Astrocyte of the spinal cord (primary cell): ENCODE measurements at places on chromosomes 12 and 14.

DNA sequence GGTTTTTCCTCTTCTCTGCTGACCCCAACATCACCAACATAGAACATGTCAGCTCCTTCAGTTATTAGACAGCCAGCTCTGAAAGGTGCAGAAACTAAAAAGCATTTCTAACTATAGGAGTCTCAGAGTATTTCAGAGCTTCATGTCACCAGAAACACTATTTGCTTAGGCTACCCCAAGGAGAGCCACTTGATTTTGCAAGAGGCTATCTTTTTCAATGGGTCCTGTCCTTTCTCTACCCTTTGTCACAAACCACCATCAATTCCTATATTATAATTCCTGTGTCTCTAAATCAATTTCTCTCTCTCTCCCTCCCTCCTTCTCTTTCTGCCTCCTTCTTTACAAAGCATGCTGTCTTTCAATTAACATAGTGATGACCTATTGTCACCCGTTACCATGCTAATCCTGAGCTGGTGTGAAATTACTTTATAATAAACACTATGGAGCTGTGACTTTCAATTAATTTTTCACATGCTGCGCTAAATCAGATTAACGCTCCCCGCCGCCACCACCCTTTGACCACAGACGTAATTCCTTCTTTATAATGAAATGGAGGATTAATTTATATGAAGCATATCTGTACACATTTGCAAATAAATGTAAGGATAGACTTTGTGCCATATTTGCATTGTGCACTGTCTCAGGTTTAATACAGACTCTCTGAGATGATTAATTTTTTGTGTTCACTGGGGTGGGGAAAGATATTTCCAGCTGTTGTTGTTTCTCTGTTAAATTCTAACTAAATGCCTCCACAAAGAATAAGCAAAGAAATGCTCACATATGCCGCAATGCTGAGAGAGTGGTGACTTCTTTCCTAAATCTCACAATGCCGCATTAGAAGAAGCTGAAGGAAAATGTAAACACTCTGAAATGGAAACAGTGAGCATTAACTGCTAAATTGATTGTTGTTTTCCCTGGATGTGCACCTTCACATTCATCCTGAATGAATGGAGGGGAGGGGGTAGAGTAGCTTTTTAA, 418.6 kb downstream of the PDZRN4 start:
- no peak for DNase-seq

DNA sequence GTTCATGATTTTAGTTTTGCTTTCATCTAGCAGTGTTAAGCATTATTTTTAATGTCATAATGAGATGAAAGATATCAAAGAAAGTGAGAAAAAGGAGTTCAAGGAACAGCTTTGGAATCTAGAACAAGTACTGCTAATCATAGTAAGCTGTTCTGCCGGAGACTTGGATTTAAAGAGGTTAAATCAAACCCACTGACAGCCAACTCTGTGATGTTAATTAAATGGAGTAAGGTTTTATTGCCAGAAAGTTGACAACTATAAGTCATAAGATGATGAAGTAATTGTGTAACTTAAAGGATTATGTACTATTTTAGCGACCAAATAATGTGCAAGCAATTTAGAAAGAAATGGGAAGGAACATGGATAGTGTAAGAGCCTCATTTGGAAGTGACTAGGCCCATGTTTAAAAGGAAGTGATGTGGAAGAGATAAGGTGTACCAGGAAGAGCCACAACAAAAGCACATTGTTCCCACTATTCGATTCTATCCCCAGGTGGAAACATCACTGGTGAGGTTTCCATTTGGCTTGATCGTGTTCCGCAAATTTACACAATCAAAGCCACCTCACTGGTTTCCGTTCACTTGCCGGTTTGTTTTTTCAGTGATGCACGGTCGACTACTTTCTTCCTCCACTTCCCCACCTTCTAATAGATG, 388.5 kb downstream of the PAWR start:
- no peak for DNase-seq

DNA sequence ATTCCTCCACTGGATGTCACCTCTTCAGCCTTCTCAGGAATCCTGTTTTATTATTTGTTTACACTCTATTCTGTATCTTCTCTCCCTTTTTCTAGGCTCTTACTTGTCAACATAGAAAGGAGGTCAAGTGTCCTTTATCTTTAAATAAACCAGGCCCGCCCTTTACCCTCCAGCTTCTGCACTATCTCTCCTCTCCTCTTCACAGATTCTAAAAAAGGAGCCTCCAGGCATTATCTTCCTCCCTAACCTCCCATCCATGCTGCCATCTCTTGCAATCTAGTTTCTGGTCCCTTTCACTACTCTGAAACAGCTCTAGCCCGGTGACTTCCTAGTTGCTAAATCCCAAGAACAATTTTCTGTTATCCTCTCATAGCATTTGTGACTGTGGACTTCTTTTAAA, 24.1 kb upstream of the ARID2 start:
- no peak for DNase-seq

GRCh38 chr12:68106160-68106559, 53.4 kb downstream of the IFNG start:
- DNase-seq: peak; percentile 72

GRCh38 chr12:8681129-8681884, 16.5 kb upstream of the RIMKLB start:
- DNase-seq: peak; percentile 48

GRCh38 chr12:104505095-104505818, 48.5 kb downstream of the CHST11 start:
- DNase-seq: no peak

DNA sequence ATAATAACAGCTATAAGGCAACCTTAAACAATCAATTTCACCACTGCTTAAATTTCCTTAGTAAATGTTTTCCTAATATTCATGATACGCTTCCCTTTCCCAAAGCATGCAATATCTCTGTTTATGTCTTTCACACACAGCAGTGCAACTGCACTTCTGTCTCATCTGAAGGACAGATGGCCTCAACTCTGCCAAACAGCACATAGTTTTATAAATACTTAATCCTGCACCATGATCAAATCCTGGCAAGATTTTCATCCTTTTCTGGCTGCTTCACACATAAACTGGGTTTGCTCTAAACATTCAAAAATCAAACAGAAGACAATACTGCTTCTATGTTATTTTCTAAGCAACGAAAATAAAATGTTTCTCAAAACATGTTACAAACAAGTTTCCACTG, 266.3 kb downstream of the ITPR2 start:
- no peak for DNase-seq

- DNase-seq: no peak
Observed at GRCh38 chr14:91021991-91022621, 38.3 kb downstream of the RPS6KA5 start.

GRCh38 chr14:92022036-92022435, 17.8 kb downstream of the TRIP11 start:
- DNase-seq: no peak

- no peak for DNase-seq
Observed at GRCh38 chr12:113155646-113156045, 6.1 kb downstream of the CFAP73 start.

DNA sequence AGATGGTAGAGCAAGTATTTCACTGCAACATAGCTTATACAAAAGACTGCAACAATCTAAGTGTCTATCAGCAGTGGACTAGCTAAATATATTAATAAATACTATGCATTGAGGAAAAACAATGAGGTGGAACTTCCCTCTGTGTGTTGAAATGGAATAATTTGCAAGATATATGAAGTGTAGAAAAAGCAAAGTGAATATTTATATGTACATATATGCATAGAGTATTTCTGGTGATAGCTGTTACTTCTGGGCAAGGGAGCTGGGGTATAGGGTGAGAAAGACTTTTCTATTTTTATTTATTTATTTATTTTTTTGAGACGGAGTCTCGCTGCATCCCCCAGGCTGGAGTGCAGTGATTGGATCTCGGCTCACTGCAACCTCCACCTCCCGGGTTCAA, 33.9 kb downstream of the DNAL1 start:
- DNase-seq: no peak

- no peak for DNase-seq
Observed at GRCh38 chr12:127304751-127305725, 961.9 kb upstream of the TMEM132C start.

- no peak for DNase-seq
Observed at GRCh38 chr14:62558451-62558850, 486.8 kb downstream of the KCNH5 start.

- DNase-seq: no peak
Observed at GRCh38 chr12:49540229-49541139, 1.7 kb downstream of the KCNH3 start.

DNA sequence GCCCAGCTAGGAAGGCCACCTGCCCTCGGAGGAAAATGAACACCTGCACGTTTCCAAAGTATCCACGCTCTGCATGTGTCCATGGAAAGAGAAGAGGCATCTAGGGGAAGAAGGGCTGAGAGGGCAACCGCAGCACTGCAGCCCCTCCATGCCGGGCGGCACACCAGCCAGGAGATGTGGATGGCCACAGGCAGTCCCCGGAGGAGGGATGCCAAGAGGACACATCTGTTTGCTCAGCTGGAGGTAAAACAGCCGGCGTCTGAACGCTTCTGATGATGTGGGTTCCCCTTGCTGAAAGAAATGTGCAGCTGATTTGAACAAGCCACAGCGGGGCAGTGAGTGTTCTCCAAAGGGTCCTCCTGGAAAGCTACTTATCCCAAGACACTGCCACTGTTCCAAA, 34.0 kb downstream of the CHGA start:
- DNase-seq: no peak

GRCh38 chr12:31850268-31850667, 108.9 kb upstream of the RESF1 start:
- DNase-seq: peak; percentile 35

GRCh38 chr14:75226755-75227544, 50.5 kb upstream of the TMED10 start:
- DNase-seq: no peak

GRCh38 chr12:52679875-52680274, 332 bp downstream of the KRT1 start:
- no peak for DNase-seq

- DNase-seq: no peak
Observed at GRCh38 chr12:8817856-8818255, 4.6 kb upstream of the A2ML1 start.

DNA sequence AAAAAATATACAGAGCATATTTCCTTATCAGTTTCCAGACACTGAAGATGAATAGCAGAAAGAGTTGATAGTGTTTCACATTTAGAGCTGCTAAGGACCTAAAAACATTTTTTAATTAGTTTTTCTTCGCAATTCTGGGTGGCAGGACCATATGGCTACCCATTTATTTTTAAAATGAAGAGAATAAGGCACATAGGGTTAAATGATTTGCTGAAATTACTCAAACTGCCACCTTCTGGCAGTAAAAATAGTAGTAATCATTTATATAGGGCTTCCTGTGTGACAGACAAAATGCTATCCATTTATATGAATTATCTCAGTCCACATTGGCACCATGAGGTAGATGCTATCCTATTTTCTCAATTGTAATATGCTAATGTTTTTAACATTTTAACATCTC, 108.6 kb upstream of the CCDC196 start:
- no peak for DNase-seq

DNA sequence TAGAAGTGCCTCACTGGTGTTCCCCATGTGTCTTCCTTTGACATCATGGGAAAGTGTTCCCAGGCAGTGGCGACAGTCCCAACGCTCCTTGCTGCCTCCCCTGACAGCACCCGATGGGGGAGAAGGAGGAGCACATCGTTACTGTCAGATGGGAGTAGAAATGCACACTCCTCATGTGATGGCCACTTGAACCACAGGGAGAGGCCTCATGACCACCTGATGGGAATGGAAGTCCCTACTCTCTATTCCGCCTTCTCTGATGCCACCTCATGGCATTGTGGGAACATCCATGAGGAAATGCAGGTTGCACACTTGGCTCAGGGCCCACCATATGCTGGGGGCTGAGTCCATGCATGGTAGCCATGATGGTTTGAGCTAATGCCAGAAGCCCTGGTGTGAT, 14.3 kb upstream of the CORO1C start:
- no peak for DNase-seq

- DNase-seq: peak; percentile 18
Observed at GRCh38 chr14:90239139-90239538, 17.2 kb upstream of the PSMC1 start.

DNA sequence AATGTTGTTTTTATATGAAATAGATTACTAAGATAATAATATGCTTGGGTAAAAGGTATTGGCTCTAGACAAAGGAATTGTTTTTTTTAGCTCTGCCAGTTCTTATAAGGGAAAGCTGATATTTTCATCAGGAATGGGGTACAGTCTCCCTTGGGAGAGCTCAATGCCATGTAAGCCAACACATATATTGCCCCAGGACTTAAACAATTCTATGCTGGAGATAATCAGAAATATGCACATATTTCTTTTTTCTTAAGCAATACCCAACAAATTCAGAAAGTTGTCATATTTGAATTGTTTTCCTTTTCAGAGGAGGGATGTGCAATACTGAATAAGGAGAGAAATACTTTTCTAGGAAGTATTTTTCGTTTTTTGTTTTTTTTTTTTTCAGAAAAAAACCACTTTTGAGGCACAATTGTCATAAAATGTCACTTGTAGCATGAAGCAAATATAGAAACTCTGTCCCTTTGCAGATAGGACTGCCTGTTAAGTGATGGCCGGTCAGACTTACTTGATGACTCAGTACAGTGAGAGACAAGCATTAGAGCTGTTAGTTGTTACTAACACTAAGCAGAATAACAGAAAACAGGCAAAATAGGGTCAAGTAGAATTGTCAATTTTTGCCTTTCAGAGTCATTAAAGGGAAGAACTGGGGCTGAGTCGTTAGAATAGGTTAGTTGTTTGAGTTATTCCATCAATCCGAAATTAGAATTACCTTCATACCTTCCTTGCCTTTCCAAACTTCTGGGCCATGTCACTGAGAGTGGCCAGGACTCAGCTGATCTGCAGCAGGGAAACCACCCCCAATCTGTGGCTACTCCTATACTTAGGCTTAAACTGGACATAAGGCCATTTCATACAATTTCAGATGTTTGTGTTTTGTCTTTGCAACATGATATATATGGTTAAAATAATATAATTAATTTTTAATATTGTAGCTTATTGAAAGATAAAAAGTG, 168.1 kb downstream of the SLC38A4 start:
- no peak for DNase-seq

- no peak for DNase-seq
Observed at GRCh38 chr12:54444206-54444605, 25.1 kb upstream of the ITGA5 start.

GRCh38 chr14:91144425-91145145, 30.7 kb downstream of the DGLUCY start:
- DNase-seq: peak; percentile 50

DNA sequence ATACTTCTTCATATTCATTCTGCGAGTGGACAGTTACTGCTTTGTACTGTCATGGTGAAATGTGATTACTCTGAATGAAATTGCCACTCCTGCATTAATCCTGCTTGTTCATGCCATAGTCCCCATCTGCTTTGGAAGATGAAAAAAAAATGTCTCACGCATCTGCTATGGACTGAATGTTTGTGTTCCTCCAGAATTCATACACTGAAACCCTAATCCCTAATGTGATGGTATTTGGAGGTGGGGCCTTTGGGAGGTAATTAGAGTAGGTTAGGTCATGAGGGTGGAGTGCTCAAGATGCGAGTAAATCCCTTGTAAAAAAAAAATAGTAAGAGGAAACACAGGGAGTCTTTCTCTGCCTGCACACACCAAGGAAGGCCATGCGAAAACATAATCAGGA, 427.2 kb downstream of the TMTC2 start:
- no peak for DNase-seq
